Muscle of arm (tissue), 14 donors: ENCODE measurements at places on chromosomes 3 and 15.

- no peak for DNase-seq
These were observed 10.4 kb downstream of the TNK2 start for GRCh38 chr3:195897853-195898415.

DNA sequence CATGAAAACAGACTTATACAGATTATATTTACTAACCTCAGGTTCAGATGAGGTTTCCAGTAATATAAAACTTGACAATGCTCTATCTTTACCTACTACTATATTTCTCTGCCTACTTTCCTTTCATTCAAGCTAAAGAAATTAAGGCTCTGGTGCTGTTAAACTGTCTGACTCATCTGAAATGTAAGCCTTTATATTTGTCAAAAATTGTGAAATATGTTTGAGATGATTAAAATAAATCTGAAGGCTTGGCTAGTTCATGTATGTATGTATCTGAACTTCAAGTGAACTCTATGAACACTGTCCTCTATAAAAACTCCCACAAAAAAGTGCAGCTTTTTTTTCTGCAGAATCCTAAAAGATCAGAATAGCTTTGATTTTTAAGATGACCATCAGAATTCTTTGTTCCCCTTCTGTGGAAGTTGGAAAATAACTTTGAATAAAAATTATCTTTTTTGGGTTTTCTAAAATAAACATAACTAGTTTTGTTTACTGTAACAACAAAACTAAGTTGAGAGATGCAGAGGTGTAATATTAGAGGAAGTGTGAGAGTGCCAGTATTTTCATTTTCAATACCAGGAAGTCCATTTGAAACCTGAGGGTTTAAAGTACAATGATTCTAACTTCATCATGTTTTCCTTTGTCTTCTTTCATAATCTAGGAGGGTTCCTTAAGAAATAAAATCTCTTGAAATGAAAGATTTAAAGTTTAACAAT is 42.2 kb downstream of the ILDR1 start:
- no peak for DNase-seq

- no peak for DNase-seq
These were observed 50.4 kb upstream of the ZDHHC23 start for GRCh38 chr3:113897373-113897777.

DNA sequence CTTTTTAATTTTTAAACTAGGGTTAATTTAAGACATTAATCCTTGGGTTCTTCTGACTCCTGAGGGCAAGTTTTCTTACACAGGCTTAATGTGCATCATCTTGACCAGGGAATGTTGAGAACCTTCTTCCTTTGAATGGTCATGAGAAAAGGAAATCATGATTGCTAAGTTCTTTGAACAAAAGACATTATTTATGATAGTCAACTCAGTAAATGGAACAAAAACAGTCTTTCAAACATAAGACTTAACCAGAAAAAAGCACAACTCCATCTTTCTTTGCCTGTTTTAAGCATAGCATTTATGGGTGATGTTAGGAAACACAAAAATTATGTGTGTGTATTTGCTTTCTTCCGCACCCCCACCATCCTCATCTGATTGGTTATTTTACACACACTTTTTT is 5.4 kb downstream of the TLNRD1 start:
- DNase-seq: no peak

DNA sequence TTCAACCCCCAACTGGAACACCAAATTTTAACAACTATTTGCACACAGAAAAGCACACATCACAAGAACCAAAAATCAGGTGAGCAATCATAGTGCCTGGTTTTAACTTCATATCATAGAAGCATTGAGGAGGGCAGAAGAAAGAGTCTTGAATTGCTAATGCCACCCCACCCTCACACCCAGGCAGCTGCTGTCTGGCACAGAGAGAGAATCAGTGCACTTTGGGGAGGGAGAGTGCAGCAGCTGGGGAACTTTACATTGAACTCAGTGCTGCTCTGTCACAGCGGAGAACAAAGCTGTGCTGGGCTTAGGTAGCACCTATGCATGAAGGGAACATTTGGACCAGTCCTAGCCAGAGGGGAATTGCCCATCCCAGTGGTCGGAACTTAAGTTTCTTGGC is 76.0 kb upstream of the KBTBD8 start:
- no peak for DNase-seq

DNA sequence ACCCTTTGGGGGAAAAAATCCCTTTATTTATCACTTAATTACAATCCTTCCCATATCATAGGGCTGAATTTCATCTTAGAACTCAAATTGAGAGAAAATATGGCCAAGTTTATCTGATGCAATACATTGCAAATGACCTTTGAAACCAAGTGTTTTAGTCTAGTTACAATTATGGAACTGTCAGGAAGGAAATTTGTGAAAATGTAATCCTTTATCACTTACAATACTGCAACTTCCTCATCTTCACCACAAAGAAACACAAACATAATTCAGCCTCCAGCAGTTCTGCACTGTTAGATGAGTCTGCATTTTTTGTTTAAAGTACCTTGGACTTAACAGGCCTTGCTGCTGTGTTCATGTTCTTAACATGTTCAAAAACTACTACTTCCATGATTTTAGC is 4.6 kb downstream of the CCPG1 start:
- DNase-seq: no peak

DNA sequence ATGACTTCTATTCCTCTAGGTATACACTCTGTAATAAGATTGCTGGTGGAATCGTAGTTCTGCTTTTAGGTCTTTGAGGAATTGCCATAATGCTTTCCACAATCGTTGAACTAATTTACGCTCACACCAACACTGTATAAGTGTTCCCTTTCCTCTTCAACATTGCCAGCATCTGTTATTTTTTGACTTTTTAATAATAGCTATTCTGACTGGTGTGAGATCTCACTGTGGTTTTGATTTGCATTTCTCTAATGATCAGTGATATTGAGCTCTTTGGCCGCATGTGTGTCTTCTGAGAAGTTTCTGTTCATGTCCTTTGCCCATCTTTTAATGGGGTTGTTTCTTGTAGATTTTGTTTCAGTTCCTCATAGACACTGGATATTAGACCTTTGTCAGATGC is 12.8 kb downstream of the NXPE3 start:
- no peak for DNase-seq

DNA sequence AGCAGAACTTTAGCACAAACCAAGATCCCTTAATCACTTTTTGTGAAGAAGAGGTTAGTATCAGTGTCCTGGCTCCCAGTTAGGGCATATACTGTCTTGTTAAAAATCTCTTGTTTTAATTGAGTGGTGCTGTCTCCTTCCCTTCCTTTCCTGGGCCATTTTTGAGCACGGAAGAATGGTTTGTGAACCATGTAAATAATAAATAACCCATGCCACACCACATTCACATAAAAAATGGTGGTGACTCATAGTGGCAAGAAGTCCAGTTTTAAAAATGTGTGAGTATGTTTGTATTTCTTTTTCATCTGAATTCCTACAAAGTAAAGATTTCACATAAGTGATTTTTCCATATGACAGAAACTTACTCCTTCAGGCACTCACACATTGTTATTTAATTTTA is 59.1 kb upstream of the SPRED1 start:
- no peak for DNase-seq

DNA sequence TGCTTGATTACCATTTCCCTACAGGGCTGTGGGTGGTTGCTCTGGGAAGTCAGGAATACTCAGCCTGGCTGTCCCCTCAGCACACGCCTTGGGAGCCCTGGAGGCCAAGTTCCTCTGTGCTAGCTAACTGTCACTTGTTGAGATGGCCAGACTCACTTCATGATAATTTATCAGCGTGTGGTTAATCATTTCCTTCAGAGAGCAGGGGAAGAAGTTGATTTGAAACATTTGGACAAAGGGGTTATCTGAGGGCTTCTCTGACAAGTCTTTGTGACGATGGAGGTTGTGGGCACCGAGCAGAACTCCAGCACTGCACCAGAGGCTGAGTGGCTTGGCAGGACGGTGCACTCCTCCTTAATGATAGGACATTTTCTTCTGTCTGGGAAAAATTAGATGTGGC is 61.9 kb downstream of the WHAMM start:
- DNase-seq: no peak

GRCh38 chr15:52100807-52101442 is 11.7 kb downstream of the BCL2L10 start:
- DNase-seq: no peak

GRCh38 chr3:57109437-57110199 is 49.2 kb downstream of the SPATA12 start:
- DNase-seq: no peak

DNA sequence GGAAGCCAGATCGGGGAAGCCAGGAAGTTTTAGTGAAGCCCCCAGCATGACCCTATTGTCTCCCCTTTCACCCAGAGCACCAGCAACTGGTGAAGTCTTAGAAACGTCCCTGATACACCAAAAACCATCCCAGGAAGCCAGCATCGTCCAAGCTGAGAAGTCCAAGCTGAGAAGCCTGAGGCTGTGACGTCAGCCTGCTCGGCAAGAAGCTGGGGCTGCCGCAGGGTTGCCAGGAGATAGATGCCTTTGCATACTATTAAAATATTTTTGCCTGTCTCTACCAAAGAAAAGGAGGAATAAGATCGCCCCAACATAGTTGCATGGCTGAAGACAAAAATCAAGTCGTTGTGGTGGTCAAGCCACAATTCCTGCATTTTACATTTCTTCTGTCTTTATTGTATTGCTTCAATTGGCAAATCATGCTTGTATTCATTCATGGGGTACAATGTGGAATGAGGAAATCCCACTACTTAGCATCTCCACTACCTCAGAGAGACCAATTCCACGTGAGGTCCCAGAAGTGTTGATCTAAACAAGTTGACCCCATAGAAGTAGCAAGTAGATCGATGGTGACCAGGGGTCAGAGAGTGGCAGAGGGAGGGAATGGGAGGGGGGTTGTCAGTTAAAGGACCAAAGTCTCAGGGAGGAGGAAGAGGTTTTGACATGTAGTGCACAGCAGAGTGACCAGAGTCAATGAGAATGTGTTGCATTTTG is 19.6 kb upstream of the EMC3 start:
- DNase-seq: no peak

DNA sequence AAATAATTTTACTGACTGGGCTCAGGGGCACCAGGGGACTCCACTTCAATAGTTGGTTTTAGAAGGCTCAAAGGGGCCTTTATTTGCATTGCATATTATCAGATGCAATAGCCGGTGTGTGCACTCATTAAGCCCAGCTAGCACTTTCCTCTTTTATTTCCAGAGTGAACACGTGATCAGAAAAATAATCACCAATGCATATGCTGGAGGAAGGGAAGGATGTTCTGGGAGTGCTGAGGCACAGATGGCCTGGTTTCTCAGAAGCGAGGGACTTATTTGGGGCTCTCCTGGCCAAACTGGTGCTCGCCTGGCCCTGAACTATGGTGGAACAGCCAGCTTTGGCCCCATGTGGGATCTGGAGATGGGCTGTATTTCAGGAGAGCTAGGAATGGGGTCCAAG is 60.4 kb upstream of the SEC13 start:
- no peak for DNase-seq

DNA sequence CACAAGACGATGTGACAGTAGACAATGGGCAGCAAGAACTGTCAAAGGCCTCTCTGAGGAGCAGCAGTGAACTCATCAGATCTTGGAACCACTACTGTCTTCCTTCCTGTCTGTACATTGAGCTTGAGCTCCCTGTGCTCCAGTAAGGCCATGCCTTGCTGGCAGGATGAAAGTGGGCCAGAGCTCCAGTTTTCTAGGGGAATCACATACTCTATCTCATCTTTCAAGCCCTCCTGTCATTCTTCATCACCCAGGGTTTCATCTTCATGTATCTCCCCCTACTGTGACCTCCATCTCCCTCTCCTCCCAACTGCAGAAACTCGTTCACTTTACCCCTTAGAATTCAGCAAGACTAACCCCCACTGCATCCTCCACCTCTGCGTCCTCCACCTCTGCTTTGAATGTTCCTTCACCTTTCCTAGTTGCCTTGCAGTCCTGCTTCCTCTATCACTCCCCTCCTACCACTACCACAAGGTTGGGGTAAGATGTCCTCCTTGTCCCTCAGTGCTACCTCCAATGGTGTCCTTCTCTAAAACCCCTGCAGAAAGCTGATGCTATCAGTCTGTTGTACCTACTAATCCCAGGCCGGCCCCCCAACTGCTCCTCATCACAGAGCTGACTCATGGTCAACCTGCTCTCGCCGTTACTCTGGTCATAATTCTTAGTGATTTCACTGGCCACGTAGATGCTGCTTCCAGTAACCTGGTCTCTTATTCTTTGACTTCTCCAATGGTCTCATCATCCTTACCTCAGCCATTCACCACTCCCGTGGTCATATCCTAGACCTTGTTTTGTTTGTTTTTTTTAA is 22.3 kb downstream of the NKIRAS1 start:
- DNase-seq: no peak

DNA sequence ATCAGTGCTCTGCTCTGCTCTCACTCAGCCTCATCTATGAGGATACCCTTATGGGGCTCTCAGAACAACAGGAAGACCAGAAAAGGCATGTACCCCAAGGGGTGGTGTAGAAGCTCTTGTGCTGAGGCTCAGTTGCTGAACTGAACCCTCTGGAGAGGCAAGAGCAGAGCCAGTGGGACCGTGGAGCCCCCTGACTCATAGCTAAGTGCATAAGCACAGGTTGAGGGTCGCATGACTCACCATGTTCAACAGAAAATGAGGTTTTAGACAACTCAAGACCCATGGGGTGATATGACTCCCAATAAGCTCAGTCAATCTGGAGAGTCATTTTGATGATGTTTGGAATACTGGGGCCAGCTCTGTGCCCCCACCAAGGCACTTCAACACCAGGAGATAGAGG is 37.3 kb downstream of the CRYGS start:
- no peak for DNase-seq

- DNase-seq: no peak
These were observed 15.4 kb upstream of the CSPG4 start for GRCh38 chr15:75727851-75728715.

GRCh38 chr3:43894176-43895049 is 203.7 kb downstream of the ABHD5 start:
- peak; percentile 86 for DNase-seq
